Vagina (tissue), 2 donors: ENCODE measurements at places on chromosomes 2 and 18. TPM values are rescaled to one million over a fixed set of nuclear protein-coding genes. Genes with fewer than 3 reads are reported as not detected.

- no peaks in the 10 kb centered on the region for H3K36me3 ChIP-seq
- no peak overlapping the region for H3K27ac ChIP-seq
- no peak overlapping the region for H3K4me3 ChIP-seq
- no peaks in the 10 kb centered on the region for H3K27me3 ChIP-seq
These were observed 6.5 kb upstream of the LOXHD1 start for GRCh38 chr18:46663539-46663938.

The SEMA4F gene
- 8.3 TPM for total RNA-seq

GRCh38 chr2:148103946-148104345 lies 83.1 kb downstream of the MBD5 start:
- no peaks in the 10 kb centered on the region for H3K4me1 ChIP-seq
- no peaks in the 10 kb centered on the region for H3K27me3 ChIP-seq
- H3K36me3 ChIP-seq, result no peaks in the 10 kb centered on the region
- H3K4me3 ChIP-seq, result no peak overlapping the region
- no peak for DNase-seq
- no peak overlapping the region for H3K27ac ChIP-seq

The PRKAG3 gene
- not detected for total RNA-seq

The PLGLB2 gene
- 2.0 TPM for total RNA-seq

DNA sequence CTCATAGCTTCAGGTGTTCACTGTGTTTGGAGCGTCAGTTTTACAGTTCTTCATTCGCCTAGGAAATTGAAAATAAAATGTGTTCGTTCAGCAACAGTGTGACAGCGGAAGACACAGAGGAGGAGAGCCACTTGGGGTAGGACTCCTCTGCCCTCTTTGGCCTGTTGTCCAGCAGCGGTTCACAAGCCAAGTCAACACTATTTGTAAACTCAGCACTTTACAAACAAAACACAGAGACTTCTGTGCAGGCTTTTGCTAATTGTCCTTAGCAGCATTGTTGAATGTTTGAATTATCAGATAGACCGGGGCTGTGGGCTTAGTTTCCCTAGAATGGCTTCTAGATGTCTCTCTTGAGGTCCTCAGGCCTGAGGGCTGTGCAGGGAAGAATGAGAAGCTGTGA lies 73.2 kb downstream of the TNFRSF11A start:
- no peaks in the 10 kb centered on the region for H3K36me3 ChIP-seq
- H3K27ac ChIP-seq, result no peak overlapping the region
- H3K27me3 ChIP-seq, result no peaks in the 10 kb centered on the region
- H3K4me3 ChIP-seq, result no peak overlapping the region
- no peak for DNase-seq

The NAB1 gene
- 78.6 TPM for total RNA-seq

- DNase-seq, result no peak
- H3K27me3 ChIP-seq, result no peaks in the 10 kb centered on the region
- H3K4me1 ChIP-seq, result no peaks in the 10 kb centered on the region
- H3K4me3 ChIP-seq, result no peak overlapping the region
- H3K27ac ChIP-seq, result no peak overlapping the region
These were observed 134.5 kb downstream of the PTRHD1 start for GRCh38 chr2:24658531-24659202.

The SCG2 gene
- 13.3 TPM for total RNA-seq

The NAT8 gene
- total RNA-seq, result not detected

GRCh38 chr2:232235716-232236115 lies 142.8 kb upstream of the ALPP start:
- no peaks in the 10 kb centered on the region for H3K36me3 ChIP-seq
- no peak for DNase-seq
- H3K4me1 ChIP-seq, result peaks cover 5% of the 10 kb centered on the region
- no peaks in the 10 kb centered on the region for H3K27me3 ChIP-seq

- H3K27ac ChIP-seq, result peak overlapping the region; percentile 94
- peaks cover 44% of the 10 kb centered on the region for H3K4me1 ChIP-seq
- no peak for DNase-seq
- peak overlapping the region; percentile 84 for H3K4me3 ChIP-seq
- H3K36me3 ChIP-seq, result no peaks in the 10 kb centered on the region
- no peaks in the 10 kb centered on the region for H3K27me3 ChIP-seq
These were observed 563 bp upstream of the GMCL1 start for GRCh38 chr2:69828938-69829255.

The INPP5D gene
- 33.4 TPM for total RNA-seq

DNA sequence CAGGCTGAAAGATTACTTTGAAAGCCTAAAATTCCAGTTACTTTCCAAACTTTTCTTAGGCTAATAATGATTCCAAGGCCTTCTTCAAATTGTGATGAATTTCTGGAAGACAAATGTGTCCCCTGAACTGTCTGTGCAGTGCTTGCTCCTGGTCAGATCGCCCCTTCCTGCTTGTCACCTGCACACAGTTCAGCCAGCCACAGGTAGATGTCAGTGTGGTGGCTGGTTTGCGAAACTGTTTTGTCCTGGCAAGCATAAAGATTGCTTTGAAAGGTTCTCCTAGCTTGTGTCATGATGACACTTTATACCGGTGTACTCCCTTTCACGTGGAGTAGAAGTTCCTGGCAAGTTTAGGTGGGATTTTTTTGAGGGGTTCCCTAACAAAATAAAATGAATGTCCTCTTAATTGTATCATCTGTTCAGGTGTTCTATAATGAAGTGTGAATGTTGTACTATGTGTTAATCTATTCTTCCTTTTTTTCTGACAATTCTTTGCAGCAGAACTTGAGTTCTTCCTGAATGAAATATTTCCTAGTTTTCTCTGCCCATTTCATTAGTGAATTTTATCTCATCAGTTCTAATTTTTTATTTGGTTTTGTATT lies 298.8 kb downstream of the ZNF407 start:
- H3K27ac ChIP-seq, result no peak overlapping the region
- H3K4me1 ChIP-seq, result no peaks in the 10 kb centered on the region

DNA sequence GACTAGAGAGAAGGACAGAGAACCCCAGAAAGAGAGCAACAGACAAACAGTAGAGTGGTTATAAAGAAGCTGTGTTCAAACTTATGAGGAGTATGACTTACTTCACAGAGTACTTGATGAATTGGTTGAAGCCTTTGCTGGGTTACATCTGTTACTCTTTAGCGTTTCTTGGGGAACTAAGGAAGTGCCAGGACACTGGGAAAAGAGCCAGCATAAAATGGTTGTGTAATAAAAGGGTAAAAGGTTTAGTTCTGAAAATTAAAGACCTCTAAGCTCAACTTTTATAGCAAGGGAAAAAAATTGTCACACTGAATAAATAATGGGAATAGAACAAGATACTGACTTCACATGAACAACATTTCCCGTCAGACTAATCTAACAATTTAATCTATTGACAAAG lies 17.0 kb upstream of the STAT4 start:
- no peaks in the 10 kb centered on the region for H3K27me3 ChIP-seq
- peak; percentile 80 for DNase-seq
- H3K36me3 ChIP-seq, result no peaks in the 10 kb centered on the region
- H3K27ac ChIP-seq, result no peak overlapping the region
- H3K4me3 ChIP-seq, result no peak overlapping the region

The CD28 gene
- 2.7 TPM for total RNA-seq

The GREB1 gene
- total RNA-seq, result 35.4 TPM

DNA sequence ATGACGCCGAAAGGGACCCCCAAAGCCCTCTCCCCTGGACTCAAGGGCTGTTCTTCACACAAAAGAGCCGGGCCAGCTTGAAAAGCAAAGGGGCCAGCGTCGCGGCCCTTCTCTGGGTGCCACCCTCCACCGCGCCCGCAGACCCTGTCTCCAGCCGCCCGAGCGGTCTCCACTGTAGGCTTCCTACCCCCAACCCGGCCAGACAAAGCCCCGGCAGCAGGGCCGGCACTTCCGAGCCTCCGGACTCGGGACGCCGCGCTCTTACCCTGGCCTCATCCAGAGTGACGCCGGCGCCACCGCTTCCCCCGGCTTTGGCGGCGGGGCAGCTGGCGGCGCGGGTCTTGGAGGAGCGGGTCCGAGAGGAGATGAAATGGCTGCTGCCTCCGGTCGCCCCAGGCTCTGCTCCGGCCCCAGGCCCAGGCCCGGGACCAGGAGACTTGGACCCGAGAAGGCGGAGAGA lies 603 bp downstream of the ATAD2B start:
- peak overlapping the region; percentile 99 for H3K27ac ChIP-seq
- H3K36me3 ChIP-seq, result no peaks in the 10 kb centered on the region
- H3K4me3 ChIP-seq, result peak overlapping the region; percentile 93
- DNase-seq, result no peak
- peaks cover 45% of the 10 kb centered on the region for H3K4me1 ChIP-seq

The CCDC85A gene
- total RNA-seq, result 4.7 TPM

The HOXD13 gene
- 15.7 TPM for total RNA-seq

The MLPH gene
- total RNA-seq, result 34.6 TPM

- no peaks in the 10 kb centered on the region for H3K27me3 ChIP-seq
- peaks cover 25% of the 10 kb centered on the region for H3K4me1 ChIP-seq
- no peak overlapping the region for H3K4me3 ChIP-seq
- no peak overlapping the region for H3K27ac ChIP-seq
- H3K36me3 ChIP-seq, result no peaks in the 10 kb centered on the region
These were observed 215.5 kb downstream of the TRIB2 start for GRCh38 chr2:12932192-12932591.

The CDH7 gene
- not detected for total RNA-seq

DNA sequence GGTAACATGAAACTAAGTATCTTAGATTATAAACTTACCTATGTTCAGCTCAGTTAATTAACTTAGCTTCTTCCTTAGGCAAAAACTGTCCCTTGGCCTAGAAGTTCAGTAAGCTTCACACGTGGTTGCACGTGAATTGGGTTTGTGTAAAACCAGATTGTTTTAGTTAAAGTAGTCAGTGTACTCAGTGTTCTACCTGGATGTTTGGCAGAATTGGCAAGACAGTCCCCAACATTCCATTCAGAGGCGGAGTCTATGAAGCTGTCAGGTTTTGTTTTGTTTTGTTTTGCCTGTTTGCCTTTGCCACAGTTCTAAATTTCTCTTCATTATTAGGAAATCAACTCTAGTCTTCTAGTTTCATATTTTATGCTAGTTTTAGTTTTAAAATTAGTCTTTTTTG lies 105.3 kb upstream of the ZEB2 start:
- H3K27ac ChIP-seq, result no peak overlapping the region
- no peaks in the 10 kb centered on the region for H3K36me3 ChIP-seq
- H3K27me3 ChIP-seq, result no peaks in the 10 kb centered on the region
- no peak for DNase-seq

- H3K4me3 ChIP-seq, result no peak overlapping the region
- no peak overlapping the region for H3K27ac ChIP-seq
- H3K27me3 ChIP-seq, result no peaks in the 10 kb centered on the region
These were observed 12.3 kb upstream of the MEP1B start for GRCh38 chr18:32177530-32177929.

DNA sequence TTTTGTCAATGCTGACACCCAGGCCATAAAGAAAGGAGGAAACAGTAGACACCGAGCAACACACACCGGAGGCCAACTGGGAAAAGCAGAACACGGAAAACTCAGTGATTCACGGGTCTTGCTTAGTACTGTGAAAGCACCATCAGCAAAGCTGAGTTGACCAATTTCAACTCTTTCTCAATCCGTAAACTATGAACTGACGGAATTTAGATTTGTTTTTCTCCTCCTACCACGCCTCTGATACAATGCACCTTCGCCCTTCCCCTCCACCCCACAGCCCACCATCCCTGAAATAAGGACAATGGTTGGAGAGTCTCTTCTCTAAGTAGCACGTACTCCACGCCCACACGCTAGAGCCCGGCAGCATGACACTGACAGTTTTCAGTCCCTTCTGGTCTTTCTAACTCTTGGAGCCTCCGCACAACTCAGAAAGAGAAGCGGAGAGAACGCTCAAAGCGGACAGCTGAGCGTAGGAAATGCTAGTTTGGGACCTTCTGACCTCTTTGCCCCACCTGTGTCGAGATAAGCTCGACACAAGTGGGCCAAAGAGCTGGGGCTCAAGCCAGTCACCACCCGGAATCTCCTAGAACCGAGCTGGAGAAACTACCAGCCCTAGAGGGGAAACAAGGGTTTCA lies 669 bp downstream of the LNPK start:
- peak overlapping the region; percentile 82 for H3K4me3 ChIP-seq
- H3K4me1 ChIP-seq, result peaks cover 38% of the 10 kb centered on the region
- no peaks in the 10 kb centered on the region for H3K36me3 ChIP-seq
- H3K27ac ChIP-seq, result peak overlapping the region; percentile 82
- no peak for DNase-seq

DNA sequence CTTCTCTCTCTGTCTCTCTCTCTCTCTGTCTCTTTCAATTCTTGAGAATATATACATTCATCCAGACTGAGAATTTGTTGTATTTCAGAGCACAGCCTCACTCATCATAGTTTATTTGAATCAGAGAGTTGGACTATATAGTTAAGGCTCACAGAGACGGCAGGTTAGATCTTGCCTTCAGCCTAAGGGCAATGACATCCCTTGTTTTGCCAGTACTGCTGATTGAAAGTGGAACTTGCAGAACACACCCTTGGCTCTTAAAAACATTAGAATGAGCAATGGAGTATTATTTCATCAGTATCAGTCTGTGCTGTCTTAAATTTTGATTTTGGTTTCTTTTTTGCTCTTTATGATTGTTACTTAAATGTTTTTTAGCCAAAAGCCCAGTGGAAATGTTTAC lies 62.0 kb upstream of the DSG1 start:
- H3K27me3 ChIP-seq, result no peaks in the 10 kb centered on the region
- H3K27ac ChIP-seq, result peak overlapping the region; percentile 43
- H3K4me3 ChIP-seq, result no peak overlapping the region
- no peak for DNase-seq

DNA sequence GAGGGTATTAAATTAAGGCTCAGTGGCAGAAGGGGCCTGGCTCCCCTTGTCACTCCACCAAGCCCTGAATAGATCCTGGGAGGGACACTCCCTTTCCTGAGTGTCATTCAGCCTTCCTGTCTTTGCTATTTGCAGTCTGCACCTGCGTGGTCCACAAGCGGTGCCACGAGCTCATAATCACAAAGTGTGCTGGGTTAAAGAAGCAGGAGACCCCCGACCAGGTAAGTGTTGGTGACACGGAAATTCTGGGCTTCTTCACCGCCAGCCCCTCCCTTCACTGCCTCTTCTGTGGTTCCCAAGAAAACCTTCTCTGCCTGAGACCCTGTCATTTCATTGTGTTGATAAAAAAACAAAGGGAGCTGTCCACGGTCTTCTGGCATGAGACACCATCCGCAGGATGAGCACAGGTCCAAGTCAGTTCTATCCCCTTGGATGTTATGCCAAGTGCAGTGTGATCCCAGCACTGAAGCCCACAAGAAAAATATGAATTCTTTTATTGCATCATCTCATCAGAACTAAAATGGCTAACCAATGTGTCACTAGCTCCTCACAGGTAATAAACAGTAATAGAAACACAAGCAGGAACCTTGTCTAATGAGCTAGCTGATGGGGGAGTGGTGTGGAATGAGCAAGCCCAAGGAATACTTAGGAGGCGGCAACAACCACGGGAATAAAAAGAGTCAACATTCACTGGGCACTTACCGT lies 316.9 kb upstream of the EPAS1 start:
- DNase-seq, result peak; percentile 60
- H3K36me3 ChIP-seq, result no peaks in the 10 kb centered on the region
- H3K4me3 ChIP-seq, result no peak overlapping the region
- no peak overlapping the region for H3K27ac ChIP-seq
- no peaks in the 10 kb centered on the region for H3K27me3 ChIP-seq

DNA sequence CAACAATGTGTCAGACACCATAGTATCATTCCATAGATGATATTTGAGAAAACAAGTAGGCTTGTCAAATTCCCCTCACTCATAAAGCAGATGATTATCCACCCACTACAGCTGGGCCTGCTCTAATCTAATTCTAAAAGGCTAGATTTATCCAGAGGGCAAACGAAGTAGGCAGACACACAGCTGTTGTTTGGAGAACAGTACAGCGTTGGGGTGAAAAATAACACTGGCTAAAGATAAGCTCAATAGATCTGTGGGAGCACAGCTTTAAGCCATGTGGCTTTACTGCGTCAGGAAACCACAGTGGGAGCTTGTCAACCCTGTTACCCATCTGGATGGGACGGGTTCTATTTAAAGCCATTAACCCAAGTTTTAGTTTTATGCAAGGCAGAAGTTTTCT lies 48.9 kb upstream of the COBLL1 start:
- no peak overlapping the region for H3K27ac ChIP-seq
- H3K4me3 ChIP-seq, result no peak overlapping the region
- H3K27me3 ChIP-seq, result no peaks in the 10 kb centered on the region
- H3K36me3 ChIP-seq, result no peaks in the 10 kb centered on the region

The STARD6 gene
- total RNA-seq, result not detected

The GAREM2 gene
- total RNA-seq, result 4.4 TPM
